Vagina (tissue), 2 donors: ENCODE measurements at places on chromosomes 6 and 20.

DNA sequence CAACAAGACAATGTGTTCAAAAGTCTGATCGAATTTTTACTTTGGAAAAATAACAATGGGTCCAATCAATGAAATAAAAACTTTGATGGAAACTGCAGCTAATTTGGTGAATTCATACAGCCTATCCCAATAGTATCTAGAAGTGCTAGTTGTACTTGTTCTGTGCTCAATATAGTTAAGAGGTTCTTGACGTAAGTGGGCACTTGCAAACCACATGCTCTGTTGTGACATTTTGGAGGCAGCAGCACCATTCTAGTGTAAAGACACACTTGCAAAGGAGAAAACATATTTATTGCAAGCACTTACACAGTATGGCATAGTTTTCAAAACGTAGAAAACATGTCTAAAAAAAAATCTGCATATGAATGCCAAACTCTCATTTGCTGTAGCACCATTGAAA is 6.7 kb upstream of the KLHL31 start:
- no peak overlapping the region for H3K4me3 ChIP-seq
- no peaks in the 10 kb centered on the region for H3K27me3 ChIP-seq
- DNase-seq, result no peak
- H3K36me3 ChIP-seq, result no peaks in the 10 kb centered on the region
- no peaks in the 10 kb centered on the region for H3K4me1 ChIP-seq

- no peaks in the 10 kb centered on the region for H3K27me3 ChIP-seq
- peaks cover 11% of the 10 kb centered on the region for H3K4me1 ChIP-seq
- no peak overlapping the region for H3K4me3 ChIP-seq
- H3K27ac ChIP-seq, result no peak overlapping the region
Measured at GRCh38 chr6:169866668-169867521, 115.5 kb downstream of the ERMARD start.

DNA sequence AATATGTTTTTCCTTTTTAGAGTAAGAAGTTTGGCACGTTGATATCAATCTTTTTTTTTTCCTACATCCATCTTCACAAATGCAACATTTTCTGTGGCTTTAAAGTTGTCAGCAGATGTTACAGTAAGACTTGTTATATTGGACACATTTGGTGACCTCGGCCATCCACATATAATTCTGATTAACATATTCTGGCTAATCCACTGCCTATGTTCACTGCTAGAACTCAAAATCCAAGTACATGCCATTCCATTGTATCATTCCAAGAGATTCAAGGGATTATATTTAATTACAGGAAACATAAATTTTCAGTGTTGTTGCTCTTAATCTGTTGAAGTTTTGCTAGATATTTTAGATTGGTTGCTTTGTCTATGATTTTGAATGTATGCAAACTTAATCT is 367.6 kb downstream of the TENT5A start:
- no peaks in the 10 kb centered on the region for H3K4me1 ChIP-seq
- H3K4me3 ChIP-seq, result no peak overlapping the region
- H3K27me3 ChIP-seq, result no peaks in the 10 kb centered on the region
- DNase-seq, result no peak
- no peak overlapping the region for H3K27ac ChIP-seq

DNA sequence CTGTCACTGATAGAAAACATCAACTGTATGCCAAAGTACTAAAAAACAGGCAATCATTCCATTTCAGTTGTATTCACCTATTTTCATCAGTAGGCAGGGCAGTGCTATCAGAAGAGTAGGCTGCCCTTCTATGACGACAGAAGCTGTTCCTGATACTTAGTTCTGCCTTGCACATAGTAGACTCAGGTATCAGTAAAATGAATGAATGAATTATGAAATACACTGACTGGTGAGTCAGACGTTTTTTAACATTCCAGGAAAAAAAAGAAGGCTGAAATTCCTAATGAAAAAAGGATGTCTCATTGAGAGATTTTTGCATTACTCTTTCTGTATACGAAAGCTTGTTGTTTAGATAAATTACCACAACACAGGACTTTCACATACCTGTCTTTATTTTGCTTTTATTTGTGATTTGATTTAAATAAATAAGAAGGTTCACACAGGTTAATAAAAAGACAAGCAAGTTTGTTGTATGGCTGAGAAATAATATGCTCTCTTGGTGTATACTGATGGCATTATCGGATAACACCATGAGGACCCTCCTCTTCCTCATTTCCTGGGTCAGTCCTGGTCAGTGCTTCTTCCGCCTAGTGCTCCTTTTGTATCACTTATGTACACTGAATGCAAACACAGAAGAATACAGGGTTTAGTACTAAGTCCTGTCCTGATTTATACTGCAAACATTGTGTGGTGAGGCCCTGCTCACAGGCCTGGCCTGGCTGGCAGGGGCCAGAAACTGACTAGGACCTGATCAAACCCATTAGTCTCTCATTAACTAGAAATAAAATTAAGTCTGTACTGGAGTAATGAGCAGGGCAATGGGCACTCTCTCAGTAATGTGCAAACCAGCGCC is 39.4 kb upstream of the SPDEF start:
- DNase-seq, result no peak
- no peaks in the 10 kb centered on the region for H3K36me3 ChIP-seq
- no peak overlapping the region for H3K4me3 ChIP-seq
- no peaks in the 10 kb centered on the region for H3K27me3 ChIP-seq

DNA sequence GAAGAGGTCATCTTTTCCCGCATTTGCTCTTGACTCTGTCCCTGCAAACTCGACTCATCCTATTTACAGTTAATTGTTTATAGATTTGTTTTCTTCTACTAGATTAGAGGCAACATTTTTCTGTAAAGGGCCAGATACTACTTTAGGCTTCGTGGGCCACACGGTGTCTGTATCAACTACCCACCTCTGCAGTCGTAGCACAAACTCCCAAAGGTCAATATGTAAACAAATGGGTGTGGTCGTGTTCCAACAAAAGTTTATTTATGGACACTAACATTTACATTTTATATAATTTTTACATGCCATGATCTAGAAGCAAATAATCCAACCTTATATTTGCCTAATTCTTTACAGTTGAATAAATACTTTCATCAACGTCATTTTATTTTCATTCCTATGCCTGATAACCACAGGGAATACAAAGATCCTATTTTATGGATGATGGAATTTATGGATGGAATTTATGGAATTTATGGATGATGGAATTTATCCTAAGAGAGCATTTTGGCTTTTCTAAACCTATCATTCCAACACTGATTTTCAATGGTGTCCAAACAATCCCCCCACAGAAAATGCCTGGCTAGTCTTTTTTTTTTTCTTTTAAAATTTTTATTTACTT is 232.8 kb downstream of the MYLK4 start:
- no peaks in the 10 kb centered on the region for H3K4me1 ChIP-seq
- no peak overlapping the region for H3K4me3 ChIP-seq
- no peak overlapping the region for H3K27ac ChIP-seq
- DNase-seq, result no peak
- H3K36me3 ChIP-seq, result no peaks in the 10 kb centered on the region

DNA sequence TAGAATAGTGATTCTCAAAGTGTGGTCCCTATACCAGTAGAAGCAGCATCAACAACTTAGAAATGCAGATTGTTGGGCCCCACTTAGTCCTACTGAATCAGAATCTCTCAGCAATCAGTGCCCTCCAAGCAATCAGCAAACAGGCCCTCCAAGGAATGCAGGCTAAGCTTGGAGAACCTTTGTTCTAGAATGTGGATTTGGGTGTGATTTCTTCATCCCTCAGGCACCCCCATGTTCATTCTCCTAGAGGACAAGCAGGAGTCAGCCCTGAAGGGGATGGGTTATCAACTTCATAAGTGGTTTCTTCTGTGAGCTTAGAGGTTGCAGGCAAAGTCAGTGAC is 40.5 kb upstream of the TAF8 start:
- no peak overlapping the region for H3K27ac ChIP-seq
- H3K4me3 ChIP-seq, result no peak overlapping the region
- no peaks in the 10 kb centered on the region for H3K36me3 ChIP-seq
- no peaks in the 10 kb centered on the region for H3K27me3 ChIP-seq
- DNase-seq, result no peak
